ENCODE measurements at places on chromosomes 7 and 10. TPM values are rescaled to one million over a fixed set of nuclear protein-coding genes. Genes with fewer than 3 reads are reported as not detected.

GPRIN2 gene
- not detected for polyA plus RNA-seq

ZFAND4 gene
- polyA plus RNA-seq: 0.92 TPM

UCN3 gene
- polyA plus RNA-seq: not detected

ZNF479 gene
- not detected for polyA plus RNA-seq

NPSR1 gene
- not detected for polyA plus RNA-seq

SLC26A3 gene
- polyA plus RNA-seq: not detected

GRID1 gene
- 5.3 TPM for polyA plus RNA-seq

ANTXRL gene
- not detected for polyA plus RNA-seq

WIPF3 gene
- polyA plus RNA-seq: 1.0 TPM

GPR26 gene
- polyA plus RNA-seq: not detected

- H3K27ac ChIP-seq: no peak overlapping the region
- no peaks in the 10 kb centered on the region for H3K36me3 ChIP-seq
- no peaks in the 10 kb centered on the region for H3K4me1 ChIP-seq
Observed at GRCh38 chr7:32047075-32047474, 23.1 kb downstream of the PDE1C start.

DNA sequence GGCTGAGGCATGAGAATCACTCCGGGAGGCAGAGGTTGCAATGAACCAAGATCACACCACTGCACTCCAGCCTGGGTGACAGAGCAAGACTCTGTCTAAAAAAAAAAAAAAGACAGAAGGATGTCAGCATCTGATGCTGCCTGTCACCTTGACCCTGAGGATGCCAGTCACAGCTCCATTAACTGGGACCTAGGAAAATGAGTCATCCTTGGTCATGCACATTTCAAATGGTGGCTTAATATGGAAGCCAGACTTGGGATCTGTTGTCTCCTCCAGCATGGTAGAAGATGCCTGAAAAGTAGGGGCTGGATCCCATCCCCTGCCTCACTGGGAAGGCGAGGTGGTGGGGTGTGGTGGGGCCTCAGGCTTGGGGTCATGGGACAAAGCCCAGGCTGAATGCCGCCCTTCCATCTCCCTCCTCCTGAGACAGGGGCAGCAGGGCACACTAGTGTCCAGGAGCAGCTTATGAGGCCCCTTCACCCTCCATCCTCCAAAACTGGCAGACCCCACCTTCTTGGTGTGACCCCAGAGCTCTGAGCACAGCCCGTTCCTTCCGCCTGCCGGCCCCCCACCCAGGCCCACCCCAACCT is 1.3 kb downstream of the NOS3 start:
- peaks cover 51% of the 10 kb centered on the region for H3K4me1 ChIP-seq
- H3K4me3 ChIP-seq: no peak overlapping the region
- no peak overlapping the region for H3K27ac ChIP-seq
- H3K36me3 ChIP-seq: no peaks in the 10 kb centered on the region

GRCh38 chr10:27558612-27559020 is 54.5 kb downstream of the RAB18 start:
- H3K27me3 ChIP-seq: no peaks in the 10 kb centered on the region
- H3K27ac ChIP-seq: no peak overlapping the region
- DNase-seq: peak; percentile 78
- H3K4me1 ChIP-seq: no peaks in the 10 kb centered on the region
- no peak overlapping the region for H3K4me3 ChIP-seq

GRCh38 chr7:50349963-50350944 is 45.7 kb downstream of the IKZF1 start:
- no peaks in the 10 kb centered on the region for H3K27me3 ChIP-seq
- H3K36me3 ChIP-seq: peaks cover 75% of the 10 kb centered on the region
- DNase-seq: no peak
- no peak overlapping the region for H3K4me3 ChIP-seq
- H3K4me1 ChIP-seq: peaks cover 21% of the 10 kb centered on the region
- H3K27ac ChIP-seq: peak overlapping the region; percentile 38

DNA sequence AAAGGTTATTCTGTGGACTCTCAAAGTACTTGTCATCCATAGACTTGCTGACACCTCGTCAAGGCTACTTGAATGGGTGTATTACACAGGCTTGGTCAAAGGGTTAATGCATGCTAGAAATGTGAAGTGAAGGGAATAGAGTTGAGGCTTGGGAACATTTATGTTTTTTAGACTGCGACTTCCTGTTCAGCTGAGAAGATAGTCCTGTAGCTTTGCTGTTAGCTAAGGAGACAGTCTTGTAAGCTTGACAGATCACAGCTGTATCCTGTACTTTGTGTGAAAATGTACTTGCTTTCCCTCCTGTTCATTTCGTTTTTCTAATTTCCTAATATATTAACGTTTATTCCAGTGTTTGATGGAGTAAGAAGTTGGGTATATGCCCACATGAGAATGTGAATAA is 52.1 kb downstream of the ADD3 start:
- no peak overlapping the region for H3K4me3 ChIP-seq
- no peaks in the 10 kb centered on the region for H3K4me1 ChIP-seq
- H3K27me3 ChIP-seq: no peaks in the 10 kb centered on the region

GRCh38 chr10:106440767-106441166 is 723.7 kb downstream of the SORCS1 start:
- no peaks in the 10 kb centered on the region for H3K27me3 ChIP-seq
- no peak for DNase-seq
- no peak overlapping the region for H3K27ac ChIP-seq
- H3K36me3 ChIP-seq: no peaks in the 10 kb centered on the region
- no peaks in the 10 kb centered on the region for H3K4me1 ChIP-seq

DNA sequence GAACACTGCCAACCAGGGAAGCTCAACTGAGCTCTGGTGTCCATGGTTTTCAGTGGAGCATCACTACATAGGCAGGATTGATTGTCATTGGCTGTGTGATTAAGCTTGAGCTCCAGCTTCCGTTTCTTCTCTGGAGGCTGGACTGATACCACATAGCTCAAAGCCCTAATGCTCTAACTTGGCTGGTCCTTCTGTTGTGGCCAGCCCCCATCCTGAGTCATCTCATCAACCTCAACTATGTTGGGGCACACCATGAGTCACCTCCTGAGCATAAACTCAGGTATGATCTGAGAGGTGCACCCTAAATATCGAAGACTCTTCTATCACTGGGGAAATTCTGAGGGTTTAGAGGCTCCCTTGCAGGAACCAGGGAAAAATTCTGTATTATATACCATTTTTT is 114.5 kb upstream of the INHBA start:
- H3K27me3 ChIP-seq: no peaks in the 10 kb centered on the region
- no peaks in the 10 kb centered on the region for H3K4me1 ChIP-seq
- DNase-seq: no peak
- no peaks in the 10 kb centered on the region for H3K36me3 ChIP-seq
- no peak overlapping the region for H3K27ac ChIP-seq

DNA sequence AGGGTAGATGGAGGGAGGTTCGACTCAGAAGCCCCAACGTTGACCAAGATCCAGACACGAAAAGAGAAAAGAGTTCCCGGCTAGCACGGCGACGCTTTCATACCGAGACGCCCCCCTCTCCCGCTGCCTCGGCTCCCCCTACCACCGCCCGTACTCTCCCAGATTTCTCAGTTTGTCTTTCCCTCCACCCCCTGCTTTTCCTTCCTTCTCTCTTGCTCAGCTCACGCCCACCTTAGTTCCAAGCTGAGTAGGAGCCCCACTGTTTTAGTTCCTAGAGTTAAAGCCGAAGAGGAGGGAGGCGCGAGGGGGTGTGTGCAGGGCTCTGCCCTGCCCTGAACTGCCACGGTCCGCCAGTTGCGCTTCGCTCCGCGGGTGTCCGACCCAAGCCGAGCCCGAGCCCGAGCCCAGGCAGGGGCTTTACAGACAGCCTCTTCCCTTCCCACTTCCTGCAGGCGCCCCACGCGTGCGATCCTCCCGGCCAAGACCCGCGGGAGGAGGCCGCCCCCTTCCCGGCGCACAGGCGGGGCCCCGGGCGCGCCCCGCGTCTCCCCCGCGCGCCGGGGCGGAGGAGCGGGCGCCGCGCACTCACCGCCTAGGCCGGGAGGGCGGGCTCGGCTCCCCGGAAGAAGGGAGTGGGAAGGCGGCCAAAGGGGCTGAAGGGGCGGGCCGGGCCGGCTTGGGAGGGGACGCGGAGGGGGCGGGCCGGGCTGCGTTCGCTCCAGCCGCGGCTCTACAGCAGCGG is at the start of gene EPHB6:
EPHB6 (plus strand) TSS at position 705 of the 742 bp plus-strand sequence. CDS start 8,152 bp downstream, outside the sequence.
- no peaks in the 10 kb centered on the region for H3K36me3 ChIP-seq
- peak within 1 kb of the TSS; percentile 14 for H3K27ac ChIP-seq
- H3K4me1 ChIP-seq: peaks cover 12% of the 10 kb centered on the region
- H3K4me3 ChIP-seq: peak within 1 kb of the TSS; percentile 70
- peaks cover 4% of the 10 kb centered on the region for H3K27me3 ChIP-seq
- peak; percentile 98 for DNase-seq

- peaks cover 15% of the 10 kb centered on the region for H3K4me1 ChIP-seq
- H3K27ac ChIP-seq: peak overlapping the region; percentile 82
- H3K27me3 ChIP-seq: no peaks in the 10 kb centered on the region
- no peak for DNase-seq
- no peaks in the 10 kb centered on the region for H3K36me3 ChIP-seq
- 0 out of 2 replicates have a peak overlapping the region, but pooled peaks have one; percentile 29 for H3K4me3 ChIP-seq
Observed at GRCh38 chr7:103037476-103037822, 37.1 kb downstream of the FBXL13 start.

DNA sequence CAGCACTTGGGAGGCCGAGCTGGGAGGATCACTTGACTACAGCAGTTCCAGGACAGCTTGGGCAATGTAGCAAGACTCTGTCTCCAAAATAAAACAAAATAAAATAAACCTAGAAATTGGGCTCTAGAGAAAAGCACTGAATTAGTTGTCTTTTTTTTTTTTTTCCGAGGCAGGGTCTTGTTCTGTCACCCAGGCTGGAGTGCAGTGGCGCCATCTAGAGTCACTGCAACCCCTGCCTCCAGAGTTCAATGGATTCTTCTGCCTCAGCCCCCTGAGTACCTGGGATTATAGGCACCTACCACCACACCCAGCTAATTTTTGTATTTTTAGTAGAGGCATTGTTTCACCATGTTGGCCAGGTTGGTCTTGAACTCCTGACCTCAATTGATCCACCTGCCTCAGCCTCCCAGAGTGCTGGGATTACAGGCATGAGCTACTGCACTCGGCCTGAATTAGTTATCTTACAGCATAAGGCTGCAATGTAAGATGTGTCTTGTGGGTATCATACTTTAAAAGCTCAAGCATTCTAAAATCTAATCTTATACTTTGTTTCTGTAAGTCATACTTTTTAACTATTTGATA is 12.8 kb downstream of the MEIG1 start:
- H3K27me3 ChIP-seq: no peaks in the 10 kb centered on the region
- no peak overlapping the region for H3K4me3 ChIP-seq
- H3K4me1 ChIP-seq: no peaks in the 10 kb centered on the region

GRCh38 chr7:157925383-157925875 is 588.6 kb downstream of the DNAJB6 start:
- H3K4me3 ChIP-seq: no peak overlapping the region
- DNase-seq: no peak
- H3K36me3 ChIP-seq: no peaks in the 10 kb centered on the region
- peaks cover 30% of the 10 kb centered on the region for H3K27me3 ChIP-seq
- H3K4me1 ChIP-seq: no peaks in the 10 kb centered on the region

DNA sequence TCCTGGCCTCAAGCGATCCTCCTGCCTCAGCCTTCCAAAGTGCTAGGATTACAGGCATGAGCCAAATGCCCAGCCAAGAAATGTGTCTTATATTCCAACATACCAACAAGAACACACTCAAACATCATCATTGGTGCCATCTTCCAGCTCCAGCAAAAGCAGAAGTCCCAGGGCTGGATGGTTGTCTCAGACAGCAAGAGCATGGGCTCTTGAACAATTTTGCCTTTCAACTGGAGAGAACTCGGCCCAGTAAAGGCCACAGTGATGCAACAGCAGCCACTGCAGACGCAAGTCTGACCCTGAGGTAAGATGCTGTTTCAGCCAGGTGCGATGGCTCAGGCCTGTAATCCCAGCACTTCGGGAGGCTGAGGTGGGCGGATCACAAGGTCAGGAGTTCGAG is 52.8 kb upstream of the NFE2L3 start:
- H3K27me3 ChIP-seq: no peaks in the 10 kb centered on the region
- H3K4me3 ChIP-seq: no peak overlapping the region
- no peak overlapping the region for H3K27ac ChIP-seq
- H3K36me3 ChIP-seq: no peaks in the 10 kb centered on the region

DNA sequence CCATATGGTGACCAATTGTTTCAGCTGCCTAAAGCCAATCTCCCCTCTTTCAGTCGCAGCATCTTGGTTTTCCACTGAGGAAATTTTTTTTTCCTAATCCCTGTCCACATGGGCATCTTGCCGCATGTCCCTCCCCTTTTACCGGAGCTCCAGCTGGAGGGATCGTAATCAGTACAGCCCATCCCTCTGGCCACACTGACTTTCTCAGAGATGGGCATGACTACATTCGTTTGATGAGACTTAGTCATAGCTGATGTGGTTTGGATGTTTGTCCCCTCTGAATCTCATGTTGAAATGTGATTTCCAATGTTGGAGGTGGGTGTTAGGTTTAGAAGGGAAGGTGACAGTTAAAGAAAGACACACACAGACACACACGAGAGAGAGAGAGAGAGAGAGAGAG is 186.8 kb upstream of the CXCL12 start:
- H3K36me3 ChIP-seq: no peaks in the 10 kb centered on the region
- no peaks in the 10 kb centered on the region for H3K4me1 ChIP-seq
- peaks cover 9% of the 10 kb centered on the region for H3K27me3 ChIP-seq
- no peak overlapping the region for H3K4me3 ChIP-seq
- H3K27ac ChIP-seq: no peak overlapping the region
- DNase-seq: no peak

GRCh38 chr10:505419-505818 is 184.0 kb downstream of the DIP2C start:
- H3K27ac ChIP-seq: no peak overlapping the region
- no peaks in the 10 kb centered on the region for H3K4me1 ChIP-seq
- H3K27me3 ChIP-seq: peaks cover 30% of the 10 kb centered on the region
- H3K4me3 ChIP-seq: no peak overlapping the region
- no peak for DNase-seq
- H3K36me3 ChIP-seq: no peaks in the 10 kb centered on the region

DNA sequence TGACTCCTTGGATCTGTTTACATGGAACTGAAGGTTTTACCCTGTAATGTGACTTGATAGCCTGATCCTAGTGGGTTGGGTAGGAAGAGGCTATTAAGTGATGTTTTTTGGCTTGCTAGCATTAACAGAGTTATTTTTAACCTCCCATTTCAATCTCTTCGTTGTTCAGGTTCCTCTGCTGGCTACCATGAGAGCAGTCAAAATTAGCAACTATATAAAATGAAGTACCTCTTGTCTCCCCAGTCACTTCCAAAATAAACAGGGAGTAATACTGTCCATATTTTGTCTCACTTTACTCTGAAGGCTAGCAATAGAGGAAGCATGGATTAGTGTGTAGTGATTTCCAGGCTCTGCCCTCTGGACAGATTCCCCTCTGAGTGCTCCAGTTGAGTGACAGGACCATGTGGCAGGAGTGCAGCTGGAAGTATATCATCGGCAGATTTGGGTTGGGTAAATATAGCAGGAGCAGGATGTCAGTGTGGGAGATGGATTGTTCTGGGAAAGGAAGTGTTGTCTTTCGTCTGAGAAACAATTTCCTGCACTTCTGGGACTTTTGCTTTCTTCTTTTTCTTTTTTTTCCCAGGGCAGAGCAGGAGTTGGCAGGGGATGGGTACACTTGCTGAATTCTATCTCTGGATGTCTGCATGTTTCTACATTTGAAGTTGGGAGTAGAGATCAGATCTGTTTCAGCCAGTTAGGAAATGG is 35.2 kb downstream of the GBF1 start:
- H3K36me3 ChIP-seq: peaks cover 11% of the 10 kb centered on the region
- H3K27me3 ChIP-seq: no peaks in the 10 kb centered on the region
- no peak overlapping the region for H3K4me3 ChIP-seq

GRCh38 chr10:6350609-6351008 is 147.9 kb downstream of the PFKFB3 start:
- no peaks in the 10 kb centered on the region for H3K36me3 ChIP-seq
- no peak overlapping the region for H3K27ac ChIP-seq
- H3K4me3 ChIP-seq: no peak overlapping the region
- no peaks in the 10 kb centered on the region for H3K4me1 ChIP-seq
- H3K27me3 ChIP-seq: peaks cover 31% of the 10 kb centered on the region
